ENCODE measurements at places on chromosomes 11 and 22. TPM values are rescaled to one million over a fixed set of nuclear protein-coding genes. Genes with fewer than 3 reads are reported as not detected.

DNA sequence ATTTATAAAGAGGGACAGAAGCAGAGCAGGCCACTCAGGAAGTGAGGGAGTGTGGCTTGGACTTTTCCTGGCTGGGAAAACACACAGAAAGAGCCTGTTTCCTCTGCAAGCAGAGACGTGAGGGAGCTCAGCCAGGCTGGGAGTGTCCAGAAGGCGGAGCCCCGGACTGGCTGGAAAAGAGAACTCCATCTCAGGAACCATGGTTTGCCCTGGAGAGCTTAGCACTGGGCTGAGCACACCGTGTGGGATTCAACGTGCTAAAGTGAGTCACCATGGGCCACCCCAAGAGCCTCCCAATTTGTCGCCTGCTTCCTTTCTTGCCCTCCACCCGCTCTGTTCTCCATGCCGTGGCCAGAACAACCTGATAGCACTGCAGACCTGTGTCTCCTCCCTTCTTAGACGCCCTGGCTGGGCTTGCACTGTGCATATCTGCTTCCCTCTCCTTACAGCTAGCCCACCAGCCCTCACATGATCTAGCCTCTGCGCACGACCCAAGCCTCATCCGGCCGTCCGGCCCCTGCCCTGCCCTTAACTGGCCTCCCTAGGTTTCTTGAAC, 51.8 kb downstream of the GALNT18 start:
- H3K27ac ChIP-seq = peak overlapping the region; percentile 84
- no peaks in the 10 kb centered on the region for H3K36me3 ChIP-seq
- peaks cover 63% of the 10 kb centered on the region for H3K4me1 ChIP-seq
- H3K27me3 ChIP-seq = no peaks in the 10 kb centered on the region
- no peak for DNase-seq

- no peak overlapping the region for H3K27ac ChIP-seq
- H3K4me1 ChIP-seq = peaks cover 33% of the 10 kb centered on the region
- no peak overlapping the region for H3K4me3 ChIP-seq
Observed at GRCh38 chr11:68338051-68338780, 25.8 kb downstream of the LRP5 start.

Gene OR10V1
- not detected for total RNA-seq

DNA sequence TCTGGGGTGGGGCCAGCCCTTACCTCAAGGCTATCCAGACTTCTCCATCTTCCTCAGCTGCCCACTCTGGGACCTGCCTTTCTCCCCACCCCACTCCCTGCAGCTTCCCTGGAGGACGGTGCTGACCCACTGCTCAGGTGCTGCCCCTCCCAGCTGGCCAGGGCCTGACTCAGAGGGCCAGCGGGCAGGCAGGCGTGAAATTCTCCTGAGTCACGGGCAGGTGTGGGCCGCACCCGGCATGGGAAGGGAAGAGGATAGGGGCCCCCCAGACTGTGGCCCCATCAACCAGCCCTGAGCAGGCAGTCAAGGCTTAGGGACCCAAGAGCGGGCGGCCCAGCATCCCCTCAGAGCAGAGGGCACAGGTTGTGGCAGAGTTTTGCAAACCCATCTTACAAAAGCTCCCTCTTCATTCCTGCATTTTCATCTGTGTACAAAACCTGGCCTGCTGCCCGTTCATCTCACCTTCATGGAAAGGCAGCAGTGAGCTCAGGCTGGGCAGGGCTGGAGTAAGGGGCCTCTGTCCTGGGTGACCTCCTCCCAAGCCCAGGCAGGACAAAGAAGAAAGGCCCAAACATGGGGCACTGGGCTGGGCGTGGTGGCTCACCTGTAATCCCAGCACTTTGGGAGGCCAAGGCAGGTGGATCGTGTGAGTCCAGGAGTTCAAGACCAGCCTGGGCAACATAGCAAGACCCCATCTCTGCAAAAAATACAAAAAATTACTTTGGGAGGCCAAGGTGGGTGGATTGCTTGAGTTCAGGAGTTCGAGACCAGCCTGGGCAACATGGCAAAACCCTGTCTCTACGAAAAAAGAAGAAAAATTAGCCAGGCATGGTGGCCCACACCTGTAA, 6.1 kb downstream of the RHOD start:
- DNase-seq = no peak
- H3K4me3 ChIP-seq = no peak overlapping the region
- H3K36me3 ChIP-seq = no peaks in the 10 kb centered on the region
- H3K27me3 ChIP-seq = no peaks in the 10 kb centered on the region
- no peak overlapping the region for H3K27ac ChIP-seq
- no peaks in the 10 kb centered on the region for H3K4me1 ChIP-seq

Gene PIK3IP1
- total RNA-seq = 56.3 TPM

- peaks cover 59% of the 10 kb centered on the region for H3K4me1 ChIP-seq
- no peaks in the 10 kb centered on the region for H3K27me3 ChIP-seq
- H3K4me3 ChIP-seq = peak overlapping the region; percentile 39
Observed at GRCh38 chr11:8719211-8719649, 36.6 kb downstream of the RPL27A start.

DNA sequence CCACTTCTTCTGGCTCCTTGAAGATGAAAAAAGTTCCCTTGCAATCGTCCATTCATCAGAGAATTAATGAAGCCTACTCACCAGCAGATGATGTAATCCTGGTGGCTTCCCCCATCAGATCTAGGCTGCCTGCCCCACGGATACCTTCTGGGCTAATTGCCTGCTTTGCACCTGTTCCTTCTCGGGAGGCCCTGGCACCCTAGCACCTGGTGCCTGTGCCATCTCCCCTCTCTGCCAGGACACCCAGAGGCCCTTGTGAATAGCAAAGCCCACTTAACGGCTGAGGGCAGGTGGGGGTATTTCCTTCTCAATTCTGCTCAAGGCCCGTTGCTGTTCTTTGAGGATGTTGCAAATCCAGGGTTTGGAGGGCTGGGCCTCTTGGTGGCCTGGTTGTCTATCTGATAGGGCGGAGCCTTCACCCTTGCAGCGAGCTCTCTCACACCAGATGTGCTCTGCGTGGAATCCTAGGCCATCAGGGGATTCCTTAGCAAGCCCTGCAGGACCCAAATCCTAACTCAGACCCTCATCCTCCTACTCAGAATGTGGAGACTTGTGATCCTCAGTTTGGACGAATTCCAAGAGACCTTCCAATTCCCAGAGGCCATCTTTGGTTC, at the start of gene LMO2:
Gene LMO2 (minus strand): TSS at position 363 of the 614 bp plus-strand sequence. CDS start 22,360 bp downstream, outside the sequence.
- no peak for DNase-seq
- no peaks in the 10 kb centered on the region for H3K36me3 ChIP-seq
- H3K27me3 ChIP-seq = no peaks in the 10 kb centered on the region

DNA sequence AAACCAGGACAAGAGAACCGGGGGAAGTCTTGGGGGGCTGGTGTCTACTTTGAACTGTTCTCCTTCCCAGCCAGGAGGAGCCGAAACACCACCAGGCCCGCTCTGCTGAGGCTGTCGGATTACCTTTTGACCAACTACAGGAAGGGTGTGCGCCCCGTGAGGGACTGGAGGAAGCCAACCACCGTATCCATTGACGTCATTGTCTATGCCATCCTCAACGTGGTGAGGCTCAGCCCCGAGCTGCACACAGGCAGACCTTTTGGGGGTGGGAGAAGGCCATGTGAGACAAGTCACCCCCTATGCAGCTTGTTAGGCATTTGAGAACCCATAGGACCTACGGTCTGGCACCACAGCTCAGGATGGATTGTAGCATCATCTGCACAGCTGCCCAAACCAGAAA, 2.8 kb downstream of the HTR3A start:
- no peak overlapping the region for H3K27ac ChIP-seq
- peaks cover 7% of the 10 kb centered on the region for H3K4me1 ChIP-seq
- no peak for DNase-seq
- no peaks in the 10 kb centered on the region for H3K27me3 ChIP-seq
- no peaks in the 10 kb centered on the region for H3K36me3 ChIP-seq

DNA sequence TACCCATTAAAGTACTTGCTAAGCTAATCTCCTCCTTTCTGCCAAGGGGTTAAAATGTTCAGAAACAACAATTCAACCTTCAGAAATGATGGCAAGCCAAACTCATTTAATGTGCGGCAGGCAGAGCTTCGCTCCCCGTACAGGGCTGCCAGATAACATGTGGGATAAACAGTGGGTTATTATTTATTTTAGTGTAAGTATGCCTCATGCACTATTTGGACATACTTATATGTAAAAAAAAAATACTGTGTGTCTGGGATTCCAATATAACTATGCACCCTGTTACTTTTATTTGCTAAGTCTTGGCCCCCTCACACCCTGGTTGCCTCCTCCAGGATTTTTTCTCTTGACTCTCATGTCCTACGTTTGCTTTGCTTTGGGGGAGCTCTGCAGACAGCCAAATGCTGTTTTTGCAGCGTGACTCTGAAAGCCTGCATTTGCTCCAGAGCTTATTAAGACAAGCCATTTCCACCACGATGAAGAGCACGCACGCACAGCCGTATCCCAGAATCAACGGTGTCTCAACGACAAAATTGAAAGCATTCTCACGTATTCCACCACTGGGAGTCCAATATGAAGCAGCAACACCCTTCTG, 86.5 kb upstream of the SHANK2 start:
- no peaks in the 10 kb centered on the region for H3K4me1 ChIP-seq
- DNase-seq = no peak
- no peak overlapping the region for H3K27ac ChIP-seq

- H3K36me3 ChIP-seq = no peaks in the 10 kb centered on the region
- H3K27ac ChIP-seq = peak overlapping the region; percentile 85
- H3K4me3 ChIP-seq = peak overlapping the region; percentile 92
- DNase-seq = no peak
Observed at GRCh38 chr22:18000441-18001039, 23.8 kb downstream of the MICAL3 start.

All from thoracic aorta (tissue), 2 donors.